ENCODE measurements at places on chromosomes 13 and 19. TPM values are rescaled to one million over a fixed set of nuclear protein-coding genes. Genes with fewer than 3 reads are reported as not detected.

DNA sequence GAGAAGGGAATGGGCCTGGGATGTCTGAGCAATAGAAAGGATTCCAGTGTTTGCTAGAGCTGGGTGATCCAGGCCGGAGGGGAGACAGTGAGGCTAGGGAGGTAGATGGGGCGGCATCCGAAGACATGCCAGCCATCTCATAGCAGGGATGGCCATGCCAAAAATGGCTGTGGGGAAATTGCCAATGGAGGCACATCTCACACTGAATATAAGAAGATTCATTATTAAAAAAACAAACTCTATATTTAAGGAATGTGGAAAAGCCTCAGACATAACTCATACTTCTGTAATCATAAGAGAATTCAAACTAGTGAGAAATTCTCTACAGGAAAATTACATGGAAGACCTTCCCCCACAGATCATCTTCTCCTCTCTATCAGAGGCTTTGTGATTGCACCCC lies 289.2 kb downstream of the FGF9 start:
- H3K27ac ChIP-seq: no peak overlapping the region
- no peak for DNase-seq
- no peaks in the 10 kb centered on the region for H3K36me3 ChIP-seq
- no peaks in the 10 kb centered on the region for H3K4me1 ChIP-seq
- no peaks in the 10 kb centered on the region for H3K27me3 ChIP-seq
- no peak overlapping the region for H3K4me3 ChIP-seq

The CABP5 gene
- not detected for total RNA-seq

DNA sequence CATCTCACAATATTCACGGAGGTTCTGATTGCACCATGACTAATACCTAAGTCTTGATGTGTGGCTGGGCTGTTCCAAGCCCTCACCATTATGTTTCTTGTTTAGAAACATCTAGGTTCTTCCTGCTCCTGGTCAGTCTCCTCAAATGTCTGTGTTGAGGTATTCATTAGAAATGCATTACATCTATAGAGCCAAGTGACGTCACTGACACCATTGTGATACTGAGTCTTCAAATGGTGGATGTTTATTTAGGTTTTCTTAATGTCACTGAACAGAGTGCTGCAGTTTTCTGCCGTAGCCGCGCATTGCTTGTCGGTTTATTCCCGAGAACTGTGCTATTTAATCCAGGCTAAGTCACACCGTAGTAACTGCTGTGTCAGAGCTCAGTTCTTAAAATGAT lies 142.4 kb upstream of the SPACA7 start:
- no peaks in the 10 kb centered on the region for H3K36me3 ChIP-seq
- peak; percentile 0 for DNase-seq
- no peaks in the 10 kb centered on the region for H3K4me1 ChIP-seq
- H3K4me3 ChIP-seq: no peak overlapping the region
- no peak overlapping the region for H3K27ac ChIP-seq
- H3K27me3 ChIP-seq: no peaks in the 10 kb centered on the region

- no peak overlapping the region for H3K27ac ChIP-seq
- no peaks in the 10 kb centered on the region for H3K27me3 ChIP-seq
- DNase-seq: no peak
- H3K36me3 ChIP-seq: no peaks in the 10 kb centered on the region
- no peaks in the 10 kb centered on the region for H3K4me1 ChIP-seq
These were observed 825.8 kb downstream of the GPC5 start for GRCh38 chr13:92224052-92224821.

GRCh38 chr13:49651570-49652354 lies 23.5 kb downstream of the ARL11 start:
- no peak for DNase-seq
- no peak overlapping the region for H3K4me3 ChIP-seq
- no peaks in the 10 kb centered on the region for H3K4me1 ChIP-seq
- H3K27me3 ChIP-seq: no peaks in the 10 kb centered on the region

DNA sequence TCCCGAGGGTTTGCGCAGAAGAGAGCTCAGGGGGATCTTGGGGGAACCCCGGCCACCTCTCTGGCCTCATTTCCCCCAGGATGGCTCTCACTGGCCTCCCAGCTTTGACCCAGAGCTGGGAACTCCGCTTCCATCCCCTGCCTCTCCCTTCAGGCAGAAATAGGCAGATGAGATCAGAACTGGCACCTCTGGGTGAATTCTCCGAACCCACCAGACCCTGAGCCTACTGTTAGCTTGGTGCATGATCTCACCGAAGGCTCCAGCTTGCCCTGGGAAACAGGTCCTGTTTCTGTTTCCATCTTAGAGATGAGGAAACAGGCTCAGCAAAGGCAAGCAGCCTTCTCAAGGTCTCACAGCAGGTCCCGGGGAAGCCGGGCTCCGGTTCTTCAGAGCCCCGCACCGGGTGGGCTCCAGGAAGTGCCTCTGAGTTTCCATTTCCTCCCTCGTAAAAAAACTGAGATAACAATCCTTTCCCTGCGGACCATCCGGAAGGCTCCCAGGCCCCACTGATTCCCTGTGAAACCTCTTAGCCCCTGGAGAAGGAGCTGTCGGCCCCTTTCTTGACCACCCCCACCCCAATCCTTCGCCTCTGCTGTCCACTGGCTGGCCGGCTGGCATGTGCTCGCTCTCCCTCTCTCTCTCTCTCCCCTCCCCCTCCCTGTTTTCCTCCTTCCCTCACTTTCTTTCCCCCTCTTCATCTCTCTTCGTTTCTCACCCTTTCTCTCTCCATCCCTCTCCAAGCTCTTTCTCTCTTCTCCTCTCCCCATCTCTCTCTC lies 2.1 kb downstream of the NECTIN2 start:
- no peaks in the 10 kb centered on the region for H3K36me3 ChIP-seq
- no peak for DNase-seq
- H3K4me3 ChIP-seq: peak overlapping the region; percentile 90
- peaks cover 28% of the 10 kb centered on the region for H3K4me1 ChIP-seq
- H3K27me3 ChIP-seq: no peaks in the 10 kb centered on the region

DNA sequence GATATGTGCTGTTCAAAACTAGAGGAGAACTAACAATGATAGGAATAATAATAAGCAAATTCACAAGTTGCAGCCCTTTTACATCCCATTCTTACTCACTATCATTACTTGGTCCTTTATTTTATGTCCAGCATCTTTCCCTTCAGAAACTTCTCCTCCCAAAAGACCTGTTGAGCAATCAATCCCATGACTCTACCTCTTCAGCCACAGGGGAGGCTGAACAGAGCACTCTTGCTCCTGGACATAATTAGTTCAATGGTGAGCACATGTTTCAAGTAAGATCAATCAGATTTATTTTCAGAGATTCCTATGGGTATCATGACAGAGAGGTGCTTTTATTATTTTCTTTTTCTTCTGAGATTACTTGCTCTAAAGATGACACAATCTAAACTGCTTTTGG lies 260.0 kb downstream of the COG6 start:
- H3K4me3 ChIP-seq: no peak overlapping the region
- H3K27me3 ChIP-seq: no peaks in the 10 kb centered on the region
- no peaks in the 10 kb centered on the region for H3K4me1 ChIP-seq
- no peak for DNase-seq
- no peaks in the 10 kb centered on the region for H3K36me3 ChIP-seq
- H3K27ac ChIP-seq: no peak overlapping the region

The MOB3A gene
- 58.8 TPM for total RNA-seq

DNA sequence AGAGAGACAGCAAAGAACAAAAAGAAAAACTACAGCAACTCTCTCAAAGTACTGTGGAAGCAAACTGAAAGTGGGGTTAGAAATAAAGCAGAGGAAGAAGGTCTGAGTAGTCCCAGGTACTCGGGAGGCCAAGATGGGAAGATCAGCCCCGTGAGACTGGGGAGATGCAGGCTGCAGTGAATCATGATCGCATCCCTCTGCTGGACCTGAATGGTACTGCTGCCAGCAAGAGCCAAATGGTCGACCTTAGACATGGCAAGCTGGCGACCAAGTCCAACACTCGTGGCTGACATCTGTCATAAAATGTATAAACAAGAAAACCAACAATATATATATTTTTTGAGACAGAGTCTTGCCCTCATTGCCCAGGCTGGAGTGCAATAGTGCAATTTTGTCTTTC lies 33.7 kb upstream of the ZNF724 start:
- no peak overlapping the region for H3K27ac ChIP-seq
- H3K4me1 ChIP-seq: no peaks in the 10 kb centered on the region
- no peaks in the 10 kb centered on the region for H3K27me3 ChIP-seq

GRCh38 chr13:29195456-29195855 lies 375.3 kb downstream of the MTUS2 start:
- no peaks in the 10 kb centered on the region for H3K4me1 ChIP-seq
- no peaks in the 10 kb centered on the region for H3K36me3 ChIP-seq
- DNase-seq: no peak
- no peak overlapping the region for H3K4me3 ChIP-seq
- H3K27ac ChIP-seq: no peak overlapping the region

GRCh38 chr19:12933287-12934072 lies at the start of gene FARSA:
FARSA (minus strand) TSS chr19:12933711; CDS start chr19:12933696, 15 bp downstream.
- peak; percentile 96 for DNase-seq
- peaks cover 22% of the 10 kb centered on the region for H3K36me3 ChIP-seq
- H3K4me1 ChIP-seq: peaks cover 22% of the 10 kb centered on the region
- peak within 1 kb of the TSS; percentile 86 for H3K27ac ChIP-seq
- H3K4me3 ChIP-seq: peak within 1 kb of the TSS; percentile 98
- H3K27me3 ChIP-seq: no peaks in the 10 kb centered on the region

The PABPC3 gene
- total RNA-seq: 0.12 TPM

DNA sequence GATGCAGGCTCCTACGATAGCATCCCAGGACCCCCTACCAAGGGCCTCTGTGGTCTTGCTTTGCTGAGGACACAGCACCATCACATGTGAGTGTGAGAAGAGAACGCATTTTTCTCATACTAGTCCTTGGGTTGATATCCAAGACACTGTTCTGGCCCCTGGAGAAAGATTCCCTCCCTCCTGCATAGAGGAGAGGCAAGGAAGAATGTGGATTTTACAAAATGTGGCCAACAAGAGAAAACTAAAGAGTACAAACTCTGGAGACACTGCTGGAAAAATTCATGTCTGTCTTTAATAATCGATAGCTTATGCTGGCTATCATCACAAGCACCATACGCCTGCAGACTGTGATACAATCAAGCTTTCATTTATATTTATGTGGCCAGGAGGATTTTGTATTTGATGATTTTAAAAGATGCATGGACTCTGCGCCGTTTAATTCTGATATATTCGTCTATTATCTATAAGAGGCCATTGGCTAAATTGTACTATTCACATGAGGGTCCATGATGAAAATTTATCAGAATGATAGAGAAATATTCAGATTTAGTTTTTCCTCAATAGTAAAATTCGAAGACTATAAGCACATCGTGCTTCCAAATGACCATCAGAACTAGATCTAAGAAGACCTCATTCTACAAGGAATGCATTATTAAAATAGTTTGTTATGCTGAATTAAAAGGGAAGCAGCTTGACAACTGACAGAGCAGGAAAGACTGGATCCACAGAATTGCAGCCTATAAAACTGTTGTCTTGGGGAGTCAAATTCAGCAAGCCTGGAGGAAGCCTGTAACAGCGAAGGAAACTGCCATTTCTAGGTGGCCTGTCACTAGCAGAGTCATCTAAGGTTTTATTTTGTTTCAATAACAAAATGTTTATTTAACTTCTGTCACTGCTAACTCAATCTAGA lies 578.7 kb downstream of the DIAPH3 start:
- no peaks in the 10 kb centered on the region for H3K4me1 ChIP-seq
- H3K27me3 ChIP-seq: no peaks in the 10 kb centered on the region

- peaks cover 25% of the 10 kb centered on the region for H3K4me1 ChIP-seq
- no peak within 1 kb of the TSS for H3K27ac ChIP-seq
- peak within 1 kb of the TSS; percentile 35 for H3K4me3 ChIP-seq
- peaks cover 56% of the 10 kb centered on the region for H3K27me3 ChIP-seq
- peak; percentile 77 for DNase-seq
- H3K36me3 ChIP-seq: no peaks in the 10 kb centered on the region
These were observed at the start of gene KISS1R for GRCh38 chr19:917323-918151. KISS1R (plus strand) TSS chr19:917333; CDS start chr19:917503, 170 bp downstream.

The PALM3 gene
- total RNA-seq: 10.0 TPM

DNA sequence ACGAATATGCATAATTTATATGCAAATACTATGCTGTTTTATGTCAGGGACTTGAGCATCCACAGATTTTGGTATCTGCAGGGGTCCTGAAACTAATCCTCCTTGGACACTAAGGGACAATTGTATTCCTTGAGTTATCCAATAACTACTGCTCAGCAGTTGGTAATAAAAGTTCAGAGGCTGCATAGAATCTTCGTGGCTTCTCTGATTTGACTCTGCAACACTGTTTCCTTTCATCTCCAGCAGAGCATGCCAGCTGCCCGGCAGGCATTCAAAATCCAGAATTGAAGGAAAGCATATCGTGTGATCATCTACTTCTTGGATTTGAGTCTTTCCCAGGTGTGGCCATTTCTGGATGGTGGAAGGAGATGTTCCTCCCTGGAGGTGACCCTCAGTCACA lies 64.5 kb upstream of the MRI1 start:
- DNase-seq: no peak
- no peak overlapping the region for H3K4me3 ChIP-seq
- peaks cover 11% of the 10 kb centered on the region for H3K27me3 ChIP-seq
- no peaks in the 10 kb centered on the region for H3K4me1 ChIP-seq

DNA sequence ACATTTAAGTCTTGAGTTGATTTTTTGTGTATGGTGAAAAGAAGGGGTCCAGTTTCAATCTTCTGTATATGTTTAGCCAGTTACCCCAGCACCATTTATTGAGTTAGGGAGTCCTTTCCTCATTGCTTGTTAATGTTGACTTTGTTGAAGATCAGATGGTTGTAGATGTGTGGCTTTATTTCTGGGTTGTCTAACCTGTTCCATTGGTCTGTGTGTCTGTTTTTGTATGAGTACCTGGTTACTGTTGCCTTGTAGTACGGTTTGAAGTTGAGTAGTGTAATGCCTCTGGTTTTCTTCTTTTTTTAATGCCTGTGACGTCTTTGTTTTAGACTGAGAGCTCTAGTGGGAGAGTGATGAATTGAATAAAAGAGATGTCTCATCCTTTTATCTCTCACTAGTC lies 83.2 kb downstream of the NBEA start:
- no peak for DNase-seq
- H3K4me1 ChIP-seq: no peaks in the 10 kb centered on the region
- no peaks in the 10 kb centered on the region for H3K27me3 ChIP-seq
- H3K36me3 ChIP-seq: no peaks in the 10 kb centered on the region
- no peak overlapping the region for H3K4me3 ChIP-seq

The ZNF708 gene
- 14.7 TPM for total RNA-seq

- peak overlapping the region; percentile 68 for H3K27ac ChIP-seq
- H3K4me1 ChIP-seq: peaks cover 69% of the 10 kb centered on the region
- peaks cover 35% of the 10 kb centered on the region for H3K36me3 ChIP-seq
These were observed 11.3 kb downstream of the PLEKHF1 start for GRCh38 chr19:29676586-29676985.

DNA sequence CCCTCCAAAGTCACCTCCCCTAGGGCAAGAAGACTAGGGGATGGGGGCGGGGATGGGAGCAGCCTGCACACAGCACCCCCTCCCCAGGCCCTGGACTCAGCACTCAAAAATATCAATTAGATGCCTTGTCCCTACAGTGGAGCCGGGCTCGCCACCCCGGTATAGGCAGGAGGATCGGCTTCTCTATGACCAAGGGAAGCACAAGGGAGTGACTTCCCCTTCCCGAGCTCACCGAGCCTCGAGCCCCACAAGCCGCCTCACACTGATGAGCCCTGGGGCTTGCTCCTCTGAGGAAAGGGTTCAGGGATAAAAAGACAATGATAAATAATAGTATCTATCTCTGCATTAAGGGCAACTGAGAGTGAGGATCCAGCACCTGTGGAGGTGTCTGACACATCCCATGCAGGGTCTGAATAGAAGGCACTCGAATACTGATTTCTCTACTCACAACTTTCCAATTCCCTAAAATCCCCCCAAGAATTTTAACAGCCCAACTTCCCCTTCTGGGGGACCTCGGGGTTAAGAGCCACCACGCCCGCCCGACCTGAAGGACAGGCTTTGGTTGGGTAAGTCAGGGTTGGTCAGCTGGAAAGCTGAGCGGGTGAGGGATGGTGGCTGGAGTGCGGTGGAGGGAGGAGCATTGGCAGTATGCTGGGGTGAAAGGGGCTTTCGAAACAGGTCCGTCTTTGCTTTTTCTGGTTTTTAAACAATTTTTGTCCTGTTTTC lies 51.3 kb downstream of the STK24 start:
- H3K4me1 ChIP-seq: peaks cover 46% of the 10 kb centered on the region
- H3K27ac ChIP-seq: no peak overlapping the region
- H3K27me3 ChIP-seq: no peaks in the 10 kb centered on the region

Measured in upper lobe of right lung (tissue), 1 donor.